Activated B cell treated with CpG ODN at 0.5 μM for 24 hours (primary cell): ENCODE measurements at places on chromosomes 11 and 22. TPM values are rescaled to one million over a fixed set of nuclear protein-coding genes. Genes with fewer than 3 reads are reported as not detected.

DNA sequence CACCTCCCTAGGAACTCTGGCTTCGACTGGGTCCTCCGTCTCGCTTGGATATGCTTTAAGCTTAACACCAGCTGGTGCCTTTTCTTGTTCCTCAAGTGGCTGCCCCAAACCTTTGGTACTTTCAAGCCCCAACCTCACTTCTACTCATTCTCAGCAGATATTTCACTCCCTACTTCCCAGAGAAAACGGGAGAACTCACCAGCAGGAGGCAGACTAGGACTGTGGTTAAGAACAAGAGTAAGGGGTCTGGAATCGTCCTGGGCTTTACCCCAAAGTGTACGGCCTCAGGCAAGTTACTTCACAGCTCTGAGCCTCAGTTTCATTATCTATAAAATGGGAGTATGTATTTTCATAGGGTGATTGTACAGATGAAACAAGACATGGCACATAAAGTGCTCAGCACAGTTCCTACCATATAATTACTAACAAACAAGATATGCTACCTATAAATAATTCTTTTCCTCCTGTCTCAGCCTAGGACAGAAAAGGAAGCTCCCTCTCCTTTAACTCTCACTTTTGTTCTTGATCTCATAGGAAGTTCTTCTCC is 37.8 kb downstream of the PAMR1 start:
- DNase-seq: no peak

DNA sequence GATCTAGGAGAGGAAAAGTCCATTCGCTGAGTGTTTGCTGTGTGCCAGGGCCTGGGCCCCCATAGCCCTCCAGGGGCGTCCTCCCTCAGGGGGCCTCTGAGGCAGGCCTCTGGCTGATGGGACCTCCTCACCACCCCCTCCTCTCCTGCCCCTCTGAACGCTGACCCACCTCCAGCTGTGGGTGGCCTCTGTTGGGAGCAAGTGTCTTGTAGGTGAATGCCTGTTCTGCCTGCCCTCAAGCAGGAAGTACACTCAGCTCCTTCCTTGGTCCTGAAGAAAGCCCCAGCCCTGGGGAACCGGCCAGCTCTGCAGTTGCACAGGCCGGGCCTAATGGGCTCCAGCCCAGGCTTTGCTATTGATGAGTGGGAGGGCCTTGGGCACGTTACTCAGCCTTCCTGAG is 3.5 kb downstream of the MYO7A start:
- no peak for DNase-seq

GRCh38 chr11:130202818-130203689 is 43.5 kb downstream of the ST14 start:
- DNase-seq: no peak

DNA sequence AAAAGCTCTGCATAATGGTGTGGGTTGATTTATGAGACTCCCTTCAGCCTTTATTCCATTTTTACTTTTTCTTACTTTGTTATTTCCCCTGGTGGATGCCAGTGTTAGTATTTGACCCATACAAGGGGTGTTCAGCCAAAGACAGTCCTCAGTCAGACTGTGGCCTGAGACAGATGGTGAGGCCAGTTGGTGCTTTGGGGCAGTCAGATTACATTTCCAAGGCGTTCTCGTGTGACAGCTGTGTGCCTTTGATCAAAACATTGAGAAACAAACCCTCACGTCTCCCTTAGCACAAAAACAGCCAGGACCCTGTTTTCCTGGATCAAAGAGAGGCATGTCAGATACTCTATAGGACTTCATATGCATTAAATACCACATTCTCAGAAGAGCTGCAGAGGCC is 31.3 kb upstream of the SLN start:
- DNase-seq: no peak

- DNase-seq: no peak
These were observed 274.4 kb upstream of the SYN3 start for GRCh38 chr22:33332538-33332937.

DNA sequence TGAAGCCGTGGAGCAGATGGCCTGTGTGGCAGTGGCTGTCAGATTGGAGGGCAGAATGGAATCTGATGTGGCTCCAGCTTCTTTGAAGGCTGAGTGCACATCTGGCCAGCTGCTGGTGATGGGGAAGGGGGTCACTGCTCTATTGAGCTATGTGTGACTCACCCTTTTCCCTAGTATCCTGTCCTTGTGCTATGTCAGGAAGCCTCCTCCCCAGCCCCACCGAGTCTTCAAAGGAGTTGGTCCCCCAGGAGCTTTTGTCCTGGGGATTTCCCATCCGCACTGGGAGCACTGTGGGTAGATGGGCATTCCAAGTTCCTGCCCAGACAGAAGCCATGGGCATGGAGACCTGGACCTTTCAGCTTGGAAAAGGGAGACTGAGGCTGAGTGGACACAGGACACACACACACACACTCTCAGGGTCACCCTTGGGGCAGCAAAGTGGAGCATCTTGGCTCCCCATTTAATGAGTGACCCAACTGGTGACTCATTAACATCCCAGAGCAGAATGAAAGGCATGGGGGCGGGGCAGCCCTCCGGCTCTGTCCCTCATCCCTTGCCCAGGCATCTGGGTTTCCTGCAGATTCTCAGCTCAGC is 3.3 kb downstream of the SERPINH1 start:
- no peak for DNase-seq

DNA sequence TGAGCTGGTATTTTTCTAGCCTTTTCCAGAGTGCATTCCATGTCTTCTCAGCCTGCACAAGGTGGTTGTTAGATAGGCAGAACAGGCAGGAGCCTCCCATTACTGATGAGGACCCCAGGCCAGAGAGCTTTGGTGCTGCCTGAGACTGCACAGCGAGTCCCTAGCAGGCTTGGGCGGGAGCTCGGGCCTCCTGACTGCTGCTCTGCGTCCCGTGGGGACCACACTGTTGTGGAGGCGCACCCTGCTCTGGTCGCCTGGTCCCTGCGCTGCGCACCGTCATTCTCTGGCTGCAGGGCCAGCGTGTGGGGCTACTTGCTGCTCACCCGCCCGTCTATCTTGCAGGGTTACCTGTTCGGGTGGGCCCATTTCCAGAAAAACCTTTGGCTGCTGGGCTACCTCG is 8.5 kb downstream of the TPCN2 start:
- no peak for DNase-seq

APOBEC3B gene
- total RNA-seq: 8.0 TPM in 2 replicates

OR10A6 gene
- total RNA-seq: not detected in 2 replicates
